AG10803 (cell line): ENCODE measurements at places on chromosomes 1 and 21.
A peak's percentile ranks its signal among the peaks of the same experiment; 100 is the strongest.

DNA sequence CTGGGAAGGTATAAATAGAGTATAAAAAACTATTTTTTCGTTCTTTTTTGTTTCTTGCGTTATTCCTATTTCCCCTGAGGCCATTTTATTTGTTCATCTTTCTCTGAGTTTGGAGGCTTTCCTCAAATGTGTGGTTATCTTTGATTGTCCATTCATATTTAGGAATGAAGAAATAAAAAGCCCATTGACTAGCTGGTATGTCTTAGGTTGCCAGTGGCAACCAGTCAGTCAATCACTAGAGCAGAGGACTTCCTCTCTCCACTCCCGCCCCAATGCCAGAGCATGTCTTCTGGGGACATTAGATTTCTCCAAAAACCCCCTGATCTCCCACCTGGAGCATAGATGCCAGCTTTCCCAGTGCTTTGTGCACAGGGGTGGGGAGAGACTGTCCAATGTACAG, 20.7 kb upstream of the FOXE3 start:
- no peak for DNase-seq

- peak; percentile 45 for DNase-seq
These were observed 293.3 kb downstream of the SDCCAG8 start for GRCh38 chr1:243549108-243549507.

DNA sequence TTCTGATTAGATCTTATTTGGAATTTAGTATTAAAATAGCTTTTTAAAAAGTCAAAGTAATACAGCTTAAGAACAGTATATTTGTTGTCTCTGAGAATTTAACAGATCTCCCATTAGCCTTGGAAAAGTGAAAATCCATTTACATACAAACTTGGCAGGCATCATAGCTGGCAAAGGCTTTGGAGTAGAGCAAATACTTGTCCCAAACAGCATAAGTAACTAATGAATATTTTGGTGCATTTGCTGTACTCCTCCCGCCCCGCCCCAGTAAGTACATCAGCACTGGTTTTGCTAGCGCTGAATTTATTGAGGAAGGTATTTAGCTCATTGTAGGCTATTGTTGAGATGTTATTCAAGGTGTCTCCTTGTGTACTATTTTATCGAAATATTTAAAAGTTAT, 417.7 kb upstream of the KAZN start:
- no peak for DNase-seq

DNA sequence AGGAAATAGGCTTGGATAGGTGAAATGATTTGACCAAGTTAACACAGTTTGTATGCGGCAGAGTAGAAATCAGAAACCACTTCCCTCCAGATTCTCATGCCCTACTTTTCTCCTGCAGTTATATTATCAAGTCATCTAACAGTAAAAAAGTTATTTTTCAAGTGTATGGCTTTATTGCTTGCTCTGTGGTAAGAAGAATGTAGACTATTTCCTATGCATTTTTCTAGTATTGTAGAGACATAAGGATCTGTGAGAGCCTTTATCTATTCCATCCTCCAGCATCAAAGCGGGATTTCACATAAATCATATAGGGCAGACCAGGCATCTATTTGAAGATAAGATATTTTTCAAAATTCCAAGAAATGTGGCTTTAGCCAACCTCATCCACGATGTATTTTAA, 208.5 kb downstream of the TTLL7 start:
- DNase-seq, result no peak

DNA sequence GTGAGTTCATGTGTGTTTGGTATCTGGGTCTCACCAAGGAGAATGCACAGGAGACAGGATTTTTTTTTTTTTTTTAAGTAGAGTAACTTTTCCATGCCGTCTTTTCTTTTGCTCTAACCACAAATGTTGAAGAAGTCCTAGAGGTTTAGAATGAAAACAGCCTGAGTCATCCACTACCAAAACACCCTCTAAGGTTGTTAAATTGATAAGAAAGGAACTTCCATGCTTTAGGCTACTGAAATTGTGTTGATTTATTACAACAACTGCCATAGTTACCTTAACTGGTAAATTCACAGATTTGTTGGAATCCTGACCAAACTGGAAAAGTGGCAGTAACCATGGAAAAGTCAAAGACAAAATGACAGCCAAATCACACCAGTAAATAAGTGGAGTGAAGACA, 375.6 kb downstream of the AMY1C start:
- DNase-seq, result no peak

DNA sequence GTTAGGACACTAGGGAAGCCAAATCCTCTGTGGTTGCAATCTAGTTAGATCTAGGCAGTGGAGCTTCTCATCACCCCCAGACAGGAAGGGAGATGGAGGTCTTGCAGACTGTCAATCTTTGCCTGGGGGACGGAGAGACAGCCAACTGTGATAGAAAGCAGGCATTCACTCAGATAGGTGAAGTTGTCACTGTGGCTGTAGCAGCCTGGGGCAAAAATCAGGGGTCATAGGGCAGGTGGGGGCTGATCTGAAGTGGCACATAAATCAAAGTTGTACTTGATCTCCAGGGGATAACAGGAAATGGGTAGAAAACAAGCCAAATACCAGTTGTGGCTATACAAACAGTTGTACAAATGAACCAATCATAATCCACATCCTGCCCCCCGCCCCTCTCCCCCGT, 620.9 kb upstream of the USP24 start:
- DNase-seq, result no peak

GRCh38 chr1:44660176-44660575, 14.1 kb downstream of the TMEM53 start:
- no peak for DNase-seq

GRCh38 chr1:41360786-41361494, at the start of gene FOXO6:
TSS of gene FOXO6 (plus strand) at chr1:41361434.
- DNase-seq, result peak; percentile 93

GRCh38 chr1:41795205-41795762, 123.4 kb downstream of the HIVEP3 start:
- DNase-seq, result peak; percentile 69

GRCh38 chr1:155277902-155278688, 832 bp downstream of the HCN3 start:
- no peak for DNase-seq

DNA sequence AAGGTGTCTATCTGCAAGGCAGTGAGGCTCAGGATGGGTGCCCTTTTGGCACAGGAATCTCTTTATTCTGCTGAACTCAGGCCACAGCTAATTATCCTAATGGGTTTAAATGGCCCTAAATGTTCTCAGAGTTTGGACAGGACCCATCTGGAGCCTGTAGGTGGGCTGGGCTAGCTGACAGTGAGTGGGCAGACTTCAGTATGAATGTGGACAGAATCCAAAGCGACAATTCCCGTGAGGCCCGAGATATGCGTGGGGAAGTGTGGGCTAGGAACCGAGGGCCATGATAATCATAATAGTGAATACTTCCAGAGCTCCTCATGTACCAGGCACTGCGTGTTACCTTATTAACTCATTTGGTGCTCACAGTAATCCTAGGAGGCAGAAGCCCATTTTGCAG, 165.3 kb downstream of the GRIK3 start:
- DNase-seq, result no peak

DNA sequence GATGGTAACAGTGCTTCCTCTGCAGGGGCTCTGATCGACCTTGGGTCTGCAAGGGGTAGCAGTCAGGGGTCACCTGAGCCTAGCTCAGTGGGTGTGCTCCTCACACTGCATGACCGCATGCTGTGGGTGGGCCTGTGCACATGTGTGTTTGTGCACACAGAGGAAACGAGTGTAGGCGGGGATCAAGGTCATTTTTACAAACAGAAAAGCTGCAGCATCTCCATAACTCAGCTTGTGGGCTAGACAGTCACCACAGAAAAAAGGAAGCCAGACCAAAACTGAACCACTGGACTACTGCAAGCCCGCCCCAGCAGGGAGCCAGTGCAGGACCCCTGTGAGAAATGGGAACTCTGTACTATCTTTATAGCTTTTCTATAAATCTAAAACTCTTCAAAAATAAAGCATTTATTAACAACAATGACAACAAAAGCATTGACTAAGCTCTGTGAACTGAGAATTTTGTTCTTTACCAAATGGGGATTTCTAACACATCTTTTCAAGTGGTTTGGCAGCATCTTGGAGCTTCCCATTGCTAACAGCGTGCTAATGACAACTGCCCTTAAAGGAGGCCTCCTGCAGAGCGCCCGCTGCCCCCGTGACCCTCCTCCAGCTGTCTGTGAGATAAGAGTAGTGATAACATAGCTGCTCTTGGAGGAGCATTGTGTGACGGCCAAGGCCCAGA, 19.9 kb upstream of the NEK2 start:
- no peak for DNase-seq

DNA sequence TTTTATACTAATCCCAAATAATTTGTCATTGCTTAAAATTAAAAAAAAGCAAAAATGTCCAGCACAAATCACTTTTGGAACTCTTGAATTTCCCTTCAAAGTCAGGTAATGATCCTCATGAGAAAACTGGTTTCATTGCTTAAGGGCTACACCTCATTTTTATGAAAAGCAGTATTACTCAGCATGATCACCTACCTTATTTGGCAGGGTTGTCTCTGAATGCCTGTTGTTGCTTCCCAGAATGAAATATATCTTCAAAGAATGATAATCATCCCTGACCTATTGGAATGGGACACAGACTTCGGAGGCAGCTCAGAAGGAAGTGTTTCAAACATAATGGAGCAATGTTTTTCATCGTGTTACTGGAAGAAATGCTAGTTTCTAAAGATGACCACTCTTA, 29.7 kb downstream of the C1orf21 start:
- no peak for DNase-seq

DNA sequence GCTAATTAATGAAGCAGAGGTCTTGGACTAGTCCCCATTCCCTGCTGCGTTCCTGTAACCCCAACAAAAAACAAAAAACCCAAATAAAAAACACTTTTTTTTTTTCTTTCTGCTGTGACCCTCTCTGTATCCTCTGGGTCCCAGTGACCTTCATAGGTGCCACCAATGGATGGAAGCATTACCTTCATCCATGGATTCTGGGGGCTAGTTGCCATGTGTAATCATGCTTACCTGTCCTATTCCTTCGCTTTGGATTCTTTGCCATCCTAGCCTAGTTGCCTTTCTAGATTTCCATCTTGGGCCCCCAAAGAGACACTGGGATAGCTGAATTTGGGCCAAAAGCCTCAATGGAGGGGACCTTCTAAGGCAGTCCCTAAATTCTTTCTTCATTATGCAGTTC, 1208.7 kb downstream of the BRINP3 start:
- DNase-seq, result peak; percentile 0

DNA sequence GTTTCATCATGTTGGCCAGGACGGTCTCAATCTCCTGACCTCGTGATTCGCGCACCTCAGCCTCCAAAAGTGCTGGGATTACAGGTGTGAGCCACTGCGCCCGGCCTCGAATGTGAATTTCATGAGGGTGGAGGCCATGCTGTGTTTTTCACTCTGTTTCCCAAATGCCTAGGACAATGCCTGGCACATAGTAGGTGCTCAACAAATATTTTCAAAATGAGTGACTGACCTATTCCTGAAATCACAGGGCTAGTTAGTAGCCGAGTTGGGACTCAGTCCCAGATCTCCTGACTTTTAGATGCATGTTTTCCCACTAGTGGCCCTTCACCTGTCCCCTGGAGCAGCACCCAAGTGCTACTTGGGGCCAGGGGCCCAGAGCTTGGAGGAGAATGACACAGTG, 6.4 kb upstream of the GPR37L1 start:
- no peak for DNase-seq

DNA sequence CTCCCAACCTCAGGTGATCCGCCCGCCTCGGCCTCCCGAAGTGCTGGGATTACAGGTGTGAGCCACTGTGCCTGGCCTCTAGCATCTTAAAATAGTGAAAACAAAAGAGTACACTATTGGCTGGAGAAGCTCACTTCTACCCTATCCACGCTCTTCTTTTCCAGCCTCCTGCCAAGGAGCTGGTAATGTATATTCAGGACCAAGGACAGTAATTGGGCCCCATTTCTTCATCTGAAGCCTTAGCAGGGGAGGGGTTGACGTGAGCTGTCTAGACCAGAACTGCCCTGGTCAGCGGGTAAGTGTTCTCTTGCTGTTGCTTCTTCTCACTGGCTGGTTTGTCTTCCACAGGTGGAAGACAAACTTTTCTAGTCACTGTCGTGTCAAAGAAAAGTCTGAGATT, 70.2 kb downstream of the DNM3 start:
- DNase-seq, result no peak

DNA sequence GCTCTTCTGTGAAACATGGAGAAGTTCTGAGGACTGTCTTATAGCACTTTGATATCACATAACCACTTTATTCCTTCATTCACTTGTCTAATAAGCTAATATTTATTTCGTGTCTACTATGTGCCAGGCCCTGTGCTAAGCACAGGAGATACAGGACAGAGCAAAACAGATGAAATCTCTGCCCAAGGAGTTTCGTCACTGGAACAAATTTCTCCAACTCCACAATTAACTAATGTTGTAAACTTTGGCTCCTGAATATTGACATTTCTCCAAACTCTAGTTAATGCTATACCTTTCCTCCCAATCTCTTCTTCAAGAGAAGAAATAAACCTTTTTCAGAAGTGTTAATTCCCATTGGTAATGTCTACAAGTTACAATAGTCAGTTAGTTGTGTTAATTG, 24.8 kb upstream of the OR10J5 start:
- no peak for DNase-seq

DNA sequence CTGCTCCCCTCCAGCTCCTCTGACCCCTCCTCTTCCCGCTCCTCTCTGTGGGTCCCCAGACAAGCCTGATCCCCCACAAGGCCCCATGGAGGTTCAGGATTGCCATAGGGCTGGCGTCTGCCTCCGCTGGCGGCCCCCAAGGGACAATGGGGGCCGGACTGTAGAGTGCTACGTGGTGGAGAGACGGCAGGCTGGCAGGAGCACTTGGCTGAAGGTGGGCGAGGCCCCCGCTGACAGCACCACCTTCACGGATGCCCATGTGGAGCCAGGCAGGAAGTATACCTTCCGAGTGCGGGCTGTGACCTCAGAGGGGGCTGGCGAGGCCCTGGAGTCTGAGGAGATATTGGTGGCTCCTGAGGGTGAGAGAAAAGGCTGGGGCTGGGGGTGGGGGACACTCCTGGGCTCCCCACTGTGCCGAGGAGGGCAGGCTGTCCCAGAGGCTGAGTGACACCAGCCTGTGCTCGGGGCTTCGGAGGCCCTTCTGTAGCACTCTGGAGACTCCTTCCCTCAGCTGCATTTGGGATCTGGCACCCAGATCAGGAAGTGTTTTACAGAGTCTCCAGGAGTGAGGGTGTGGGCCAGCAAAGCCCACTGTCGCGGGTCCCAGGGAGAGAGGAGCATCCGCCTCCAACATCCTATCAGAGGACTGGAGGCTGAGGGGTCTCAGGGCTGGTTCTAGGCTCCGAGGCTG, 25.9 kb downstream of the IGFN1 start:
- no peak for DNase-seq
